Kidney (tissue), 22 donors: ENCODE measurements at places on chromosomes 4 and X. TPM values are rescaled to one million over a fixed set of nuclear protein-coding genes. Genes with fewer than 3 reads are reported as not detected.

Gene TMSB15C
- total RNA-seq = 1.5 TPM

Gene ARMCX6
- total RNA-seq = 39.1 TPM

Gene ZBTB49
- total RNA-seq = 5.8 TPM

Gene TMPRSS11F
- not detected for total RNA-seq

Gene GAGE12H
- not detected for total RNA-seq

DNA sequence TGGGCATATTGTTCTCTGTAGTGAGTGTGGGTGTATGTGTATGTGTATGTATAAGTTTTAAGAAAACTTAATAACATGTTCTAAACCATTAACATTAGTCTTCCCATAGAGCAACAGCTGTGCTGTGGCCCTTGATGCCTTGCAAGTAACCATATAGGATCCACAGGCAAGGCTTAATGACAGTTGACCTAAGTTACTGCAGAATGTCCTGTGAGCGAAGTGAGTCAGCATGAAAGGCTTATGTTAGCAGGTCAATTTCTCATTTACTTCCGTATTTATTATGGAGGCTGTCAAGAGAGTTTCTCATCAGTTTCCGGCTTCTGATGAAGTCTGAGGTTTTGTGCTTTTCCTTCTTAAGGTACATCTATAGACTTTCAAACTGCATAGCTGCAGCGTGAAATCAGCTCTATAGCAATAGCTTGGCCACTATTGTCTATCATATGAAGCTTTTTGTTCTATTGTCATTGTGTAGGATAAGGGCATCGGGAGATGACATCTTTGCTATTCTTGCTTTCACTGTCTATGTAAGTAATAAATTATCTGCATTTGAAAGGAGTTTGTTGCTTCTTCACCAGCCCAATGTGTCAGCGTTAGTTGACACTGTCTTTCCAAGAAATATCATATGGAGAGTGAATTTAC, 1153.4 kb upstream of the AGA start:
- no peak for DNase-seq

DNA sequence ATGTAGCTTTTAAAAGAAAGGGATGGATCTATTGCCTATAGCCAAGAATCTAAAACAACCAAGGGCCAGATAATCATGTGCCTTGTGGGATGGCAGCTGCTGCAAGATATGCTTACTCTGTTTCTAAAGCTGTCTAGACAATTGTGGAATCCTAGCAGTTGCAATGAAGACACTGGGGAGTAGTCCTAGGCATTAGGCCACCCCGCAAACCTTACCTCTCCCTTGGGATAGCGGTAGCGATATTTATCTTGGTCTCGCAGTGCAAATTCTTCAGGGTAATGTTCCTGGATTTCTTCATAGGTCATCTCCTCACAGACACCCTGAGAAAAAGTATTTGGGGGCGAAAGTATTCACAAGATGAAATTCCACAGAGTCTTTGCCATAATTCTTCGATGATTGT, 24.6 kb downstream of the TRO start:
- no peak for DNase-seq

DNA sequence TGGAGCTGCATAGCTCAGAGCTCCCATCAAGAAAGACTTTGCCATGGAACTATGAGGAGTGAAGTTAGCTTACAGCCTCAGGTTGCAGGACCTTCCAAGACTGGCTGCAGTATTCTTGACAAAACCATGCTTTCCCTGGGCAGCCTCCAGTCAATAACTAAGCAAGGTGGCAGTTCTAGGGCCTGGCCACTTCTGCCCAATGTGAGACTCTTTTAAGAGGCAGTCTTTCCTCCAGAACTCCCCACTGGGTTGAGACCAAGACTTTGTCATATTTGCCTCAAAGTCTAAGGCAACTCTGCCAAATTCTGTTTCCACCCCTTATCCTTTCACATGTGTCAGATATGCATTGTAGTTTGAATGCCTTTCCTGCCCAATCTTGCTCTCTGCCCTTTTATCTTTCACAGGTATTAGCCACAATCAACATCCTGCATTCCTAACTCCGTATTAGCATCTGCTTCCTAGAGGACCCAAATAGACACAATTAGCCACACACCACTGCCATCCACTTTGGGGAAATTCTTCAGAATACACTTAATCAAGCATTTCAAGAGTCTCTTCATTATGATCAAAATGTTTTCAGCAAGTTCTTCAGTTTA, 17.7 kb upstream of the SLC25A43 start:
- DNase-seq = no peak

GRCh38 chr4:55727746-55728145, 91.6 kb upstream of the NMU start:
- no peak for DNase-seq

DNA sequence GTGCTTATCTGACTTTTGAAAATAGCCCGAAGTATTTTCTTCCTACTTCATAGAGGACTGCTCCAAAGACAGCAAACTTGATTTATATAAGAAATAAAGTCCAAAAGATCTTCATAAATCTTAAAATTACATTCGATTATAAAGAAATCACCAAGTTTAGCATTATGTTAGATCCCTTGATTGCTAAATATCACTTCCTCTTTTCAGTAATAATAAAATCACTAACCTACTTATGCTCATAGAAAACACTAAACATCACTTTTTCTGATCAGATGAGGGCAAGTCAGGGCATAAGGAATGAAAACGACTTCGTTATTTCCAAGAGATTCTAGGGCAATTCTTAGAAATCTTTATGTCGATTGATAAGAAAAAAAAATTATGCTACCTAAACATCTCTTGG, 32.0 kb downstream of the DYNLT3 start:
- DNase-seq = no peak
